ENCODE measurements at places on chromosomes 3 and 15. TPM values are rescaled to one million over a fixed set of nuclear protein-coding genes. Genes with fewer than 3 reads are reported as not detected.
A peak's percentile ranks its signal among the peaks of the same experiment; 100 is the strongest.

The CKMT1A gene
- 50.6 TPM for total RNA-seq

The XPC gene
- 51.0 TPM for total RNA-seq

The ZNF502 gene
- 0.58 TPM for total RNA-seq

The SH2D7 gene
- 0.45 TPM for total RNA-seq

GRCh38 chr3:48716508-48716981 lies 476 bp downstream of the IP6K2 start:
- DNase-seq: no peak
- peak overlapping the region; percentile 94 for H3K4me3 ChIP-seq
- peak overlapping the region; percentile 89 for H3K27ac ChIP-seq
- no peaks in the 10 kb centered on the region for H3K36me3 ChIP-seq
- H3K4me1 ChIP-seq: peaks cover 58% of the 10 kb centered on the region

GRCh38 chr3:143565951-143566350 lies 282.3 kb downstream of the SLC9A9 start:
- no peak overlapping the region for H3K27ac ChIP-seq
- no peaks in the 10 kb centered on the region for H3K36me3 ChIP-seq
- no peaks in the 10 kb centered on the region for H3K27me3 ChIP-seq
- H3K4me1 ChIP-seq: no peaks in the 10 kb centered on the region
- DNase-seq: no peak
- H3K4me3 ChIP-seq: no peak overlapping the region

DNA sequence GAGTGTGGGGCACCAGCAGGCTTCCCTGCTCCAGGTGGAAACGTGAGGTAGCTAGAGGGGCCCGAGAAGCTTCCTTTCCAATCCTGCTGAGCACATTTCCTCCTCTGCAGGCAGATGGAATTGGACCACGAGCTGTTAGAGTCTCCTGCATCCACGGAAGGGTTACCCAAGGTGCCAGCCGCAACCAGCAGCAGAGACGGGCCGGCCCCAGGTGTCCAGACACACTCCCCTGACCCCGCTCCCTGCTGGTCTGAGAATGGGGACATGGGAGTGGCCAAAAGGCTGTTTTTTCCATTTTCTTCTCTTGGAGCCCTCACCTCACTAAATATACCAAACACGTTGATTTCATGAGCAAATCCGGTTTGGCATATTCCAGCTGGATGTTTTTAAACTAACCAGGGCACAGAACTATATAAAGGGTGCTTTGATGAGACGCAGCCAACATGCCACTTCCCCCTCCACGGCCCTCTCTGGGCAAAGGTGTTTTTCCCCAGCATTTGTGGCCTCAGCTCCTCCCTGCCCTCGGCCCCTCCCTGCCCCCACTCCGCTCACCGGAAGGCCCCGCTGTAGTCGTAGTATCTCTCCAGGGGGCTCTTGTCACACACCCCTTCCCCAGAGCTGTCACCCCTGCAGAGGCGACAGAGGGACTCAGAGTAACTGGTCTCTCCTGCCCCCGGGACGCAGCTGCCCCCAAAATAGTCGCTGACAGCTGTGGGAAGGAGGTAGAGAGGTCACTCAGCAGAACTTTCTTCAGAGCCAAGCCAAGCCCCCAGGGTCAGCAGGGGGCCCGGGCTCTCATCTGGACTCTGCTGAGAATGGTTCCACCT lies 7.0 kb downstream of the MELTF start:
- H3K4me3 ChIP-seq: no peak overlapping the region
- no peak overlapping the region for H3K27ac ChIP-seq
- peaks cover 4% of the 10 kb centered on the region for H3K27me3 ChIP-seq
- H3K4me1 ChIP-seq: no peaks in the 10 kb centered on the region
- DNase-seq: no peak
- no peaks in the 10 kb centered on the region for H3K36me3 ChIP-seq

DNA sequence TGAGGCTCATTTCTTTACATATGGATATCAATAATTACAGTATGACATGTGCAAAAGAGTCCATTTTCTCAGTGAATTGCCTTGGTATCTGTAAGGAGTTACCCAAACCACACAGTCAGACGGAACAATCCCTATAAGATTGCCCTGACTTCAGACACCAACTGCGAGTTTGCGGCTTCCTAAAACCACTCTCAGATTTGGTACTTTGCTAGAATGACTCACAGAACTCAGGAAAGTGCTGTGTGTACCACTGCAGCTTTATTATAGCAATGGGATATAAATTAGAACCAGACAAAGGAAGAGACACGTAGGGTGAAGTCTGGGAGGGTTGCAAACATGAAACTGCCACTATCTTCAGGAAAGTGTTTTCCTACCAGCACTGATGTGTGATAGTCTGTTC lies 45.8 kb upstream of the ATP13A3 start:
- H3K4me1 ChIP-seq: peaks cover 10% of the 10 kb centered on the region
- H3K27ac ChIP-seq: no peak overlapping the region
- no peaks in the 10 kb centered on the region for H3K36me3 ChIP-seq
- no peaks in the 10 kb centered on the region for H3K27me3 ChIP-seq

GRCh38 chr3:87161013-87161412 lies 66.1 kb upstream of the CHMP2B start:
- no peaks in the 10 kb centered on the region for H3K36me3 ChIP-seq
- no peak overlapping the region for H3K4me3 ChIP-seq
- H3K27me3 ChIP-seq: no peaks in the 10 kb centered on the region
- H3K27ac ChIP-seq: no peak overlapping the region

- no peaks in the 10 kb centered on the region for H3K36me3 ChIP-seq
- H3K4me3 ChIP-seq: no peak overlapping the region
- H3K27me3 ChIP-seq: no peaks in the 10 kb centered on the region
Observed at GRCh38 chr3:24155276-24155675, 210.2 kb downstream of the NR1D2 start.

DNA sequence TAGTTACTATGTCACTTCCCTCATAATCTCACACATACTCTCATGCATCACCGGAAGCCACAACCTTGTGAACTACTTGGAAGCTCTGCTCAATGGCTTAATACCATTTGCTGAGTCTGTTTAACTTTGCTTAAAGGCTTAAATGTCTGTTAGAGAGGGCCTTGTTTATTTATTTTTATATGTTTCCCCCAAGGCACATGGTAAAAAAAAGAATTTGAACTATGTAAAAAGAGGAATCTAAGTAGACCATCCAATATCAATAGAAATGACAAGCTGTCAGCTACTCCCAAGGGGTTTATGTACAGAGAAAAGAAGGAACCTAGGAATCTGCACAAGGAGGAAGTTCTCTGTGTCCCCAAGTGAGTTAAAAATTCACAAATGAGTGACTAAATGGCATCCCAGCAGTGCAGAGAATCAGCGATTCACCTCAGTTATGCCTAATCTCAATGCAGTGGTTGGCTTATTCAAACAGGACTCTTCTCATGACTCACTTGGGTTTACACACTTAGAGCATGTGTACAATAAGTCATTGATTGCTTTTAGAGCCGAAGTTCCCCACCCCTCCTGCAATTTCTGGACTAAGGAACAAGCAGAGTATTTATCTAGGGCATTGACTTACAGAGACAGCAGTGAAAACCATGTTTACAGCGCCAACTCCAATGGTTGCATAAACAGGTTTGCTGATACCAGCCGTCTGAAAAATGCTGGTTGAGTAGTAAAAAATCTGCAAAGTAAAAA lies 24.4 kb downstream of the SLC2A2 start:
- peak; percentile 82 for DNase-seq
- H3K36me3 ChIP-seq: no peaks in the 10 kb centered on the region
- H3K27ac ChIP-seq: no peak overlapping the region
- no peak overlapping the region for H3K4me3 ChIP-seq
- peaks cover 47% of the 10 kb centered on the region for H3K4me1 ChIP-seq
- no peaks in the 10 kb centered on the region for H3K27me3 ChIP-seq
